ENCODE measurements at places on chromosomes 5 and 9.

- DNase-seq, result no peak
Measured at GRCh38 chr9:98607152-98607551, 101.6 kb downstream of the GABBR2 start.

- DNase-seq, result no peak
Measured at GRCh38 chr9:129755151-129755550, 2.3 kb upstream of the PTGES start.

DNA sequence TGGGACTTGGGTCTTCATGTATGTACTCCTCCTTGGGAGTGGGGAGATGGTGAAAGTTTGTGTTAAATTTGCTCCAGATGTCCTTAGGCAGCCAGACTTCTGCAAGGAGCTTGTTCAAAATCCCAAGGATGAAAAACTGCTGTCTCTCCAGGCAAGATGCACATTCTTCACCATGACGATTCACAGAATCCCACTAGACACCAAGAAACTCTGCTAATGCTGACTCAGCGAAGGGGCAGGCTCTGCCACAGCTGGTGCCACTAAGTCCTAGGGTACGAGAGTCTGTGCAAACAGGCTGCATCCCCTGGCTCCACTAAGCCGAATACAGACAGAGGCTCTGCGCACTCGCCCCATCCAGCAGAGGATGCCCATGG lies 71.1 kb downstream of the OLFM1 start:
- DNase-seq, result no peak

- no peak for DNase-seq
Measured at GRCh38 chr5:125006011-125006685, 259.7 kb upstream of the ZNF608 start.

GRCh38 chr5:140360681-140361479 lies 886 bp downstream of the SLC4A9 start:
- no peak for DNase-seq

GRCh38 chr5:113062869-113063508 lies 86.4 kb downstream of the DCP2 start:
- no peak for DNase-seq

DNA sequence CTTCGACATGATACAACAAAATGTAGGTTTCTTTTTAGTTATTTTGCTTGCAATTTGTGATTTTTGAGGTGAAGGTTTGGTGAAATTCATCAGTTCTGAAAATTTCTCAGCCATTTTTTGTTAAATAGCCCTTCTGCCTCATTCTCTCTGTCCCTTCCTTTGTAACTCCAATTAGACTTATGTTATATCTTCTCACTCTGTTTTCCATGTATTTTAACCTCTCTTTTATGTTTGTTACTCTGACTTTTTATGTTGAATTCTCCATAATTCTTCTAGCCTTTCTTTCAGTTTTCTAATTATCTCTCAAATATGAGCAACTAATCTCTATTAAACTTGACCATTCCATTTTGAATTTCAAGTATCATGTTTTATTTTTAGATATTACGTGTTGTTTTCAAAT lies 172.2 kb upstream of the VCAN start:
- no peak for DNase-seq

DNA sequence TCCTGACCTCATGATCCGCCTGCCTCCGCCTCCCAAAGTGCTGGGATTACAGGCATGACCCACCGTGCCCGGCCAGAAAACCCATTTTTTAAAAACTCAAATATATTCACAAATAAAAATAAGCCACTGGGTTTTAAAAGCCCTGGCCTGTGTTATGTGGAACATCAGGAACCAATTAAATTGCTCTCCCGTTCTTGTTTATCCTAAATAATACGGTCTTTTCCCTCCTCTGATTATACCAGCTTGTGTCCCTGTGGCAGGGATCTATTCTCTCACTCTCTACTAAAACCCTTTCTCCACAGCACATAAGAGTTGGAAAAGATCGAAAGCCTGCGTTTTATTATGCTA lies 30.1 kb upstream of the LPAR1 start:
- DNase-seq, result no peak

- DNase-seq, result no peak
Measured at GRCh38 chr9:34170237-34170991, 8.4 kb upstream of the UBAP1 start.

GRCh38 chr5:156825688-156826087 lies 24.4 kb upstream of the PPP1R2B start:
- DNase-seq, result no peak

DNA sequence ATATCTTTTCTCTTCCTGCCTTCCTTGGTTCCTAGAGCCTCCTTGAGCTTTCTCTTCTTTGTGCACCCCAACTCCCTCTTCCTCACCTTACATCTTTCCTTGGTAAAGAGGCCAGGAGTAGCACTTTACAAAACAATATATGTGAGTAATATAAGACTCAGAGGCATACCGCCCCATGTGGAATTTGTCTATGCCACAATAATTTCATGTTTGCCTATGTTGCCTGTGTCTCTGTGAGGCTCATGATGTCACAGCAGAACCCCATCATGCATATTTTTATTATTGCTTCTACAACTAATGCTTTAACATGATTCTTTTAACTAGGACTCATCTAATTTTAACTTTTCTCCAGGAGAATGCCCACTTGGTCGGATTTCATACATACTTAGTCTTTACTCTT lies 15.0 kb upstream of the LVRN start:
- no peak for DNase-seq

- no peak for DNase-seq
Measured at GRCh38 chr9:117103438-117104110, 311.3 kb downstream of the ASTN2 start.

DNA sequence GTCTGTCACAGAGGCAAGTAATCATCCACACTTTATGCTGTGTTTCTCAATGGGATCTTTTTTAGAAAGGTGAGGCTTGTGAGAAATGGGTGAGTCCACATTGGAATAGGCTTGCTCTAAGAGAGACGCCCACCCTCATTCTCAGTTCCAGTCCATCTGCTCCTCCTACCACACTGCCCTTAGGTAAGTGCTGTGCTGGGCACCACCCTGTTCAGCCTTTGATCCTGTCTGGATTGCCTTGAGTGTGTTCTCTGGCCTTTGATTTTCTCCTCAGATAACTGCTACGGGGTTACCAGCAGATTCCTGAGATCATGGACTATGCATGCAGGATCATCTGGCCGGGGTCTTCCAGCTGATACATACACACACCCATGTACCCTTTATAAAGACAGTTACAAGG lies 328.6 kb downstream of the KDM4C start:
- DNase-seq, result no peak

GRCh38 chr5:606061-606460 lies 6.1 kb upstream of the CEP72 start:
- no peak for DNase-seq

DNA sequence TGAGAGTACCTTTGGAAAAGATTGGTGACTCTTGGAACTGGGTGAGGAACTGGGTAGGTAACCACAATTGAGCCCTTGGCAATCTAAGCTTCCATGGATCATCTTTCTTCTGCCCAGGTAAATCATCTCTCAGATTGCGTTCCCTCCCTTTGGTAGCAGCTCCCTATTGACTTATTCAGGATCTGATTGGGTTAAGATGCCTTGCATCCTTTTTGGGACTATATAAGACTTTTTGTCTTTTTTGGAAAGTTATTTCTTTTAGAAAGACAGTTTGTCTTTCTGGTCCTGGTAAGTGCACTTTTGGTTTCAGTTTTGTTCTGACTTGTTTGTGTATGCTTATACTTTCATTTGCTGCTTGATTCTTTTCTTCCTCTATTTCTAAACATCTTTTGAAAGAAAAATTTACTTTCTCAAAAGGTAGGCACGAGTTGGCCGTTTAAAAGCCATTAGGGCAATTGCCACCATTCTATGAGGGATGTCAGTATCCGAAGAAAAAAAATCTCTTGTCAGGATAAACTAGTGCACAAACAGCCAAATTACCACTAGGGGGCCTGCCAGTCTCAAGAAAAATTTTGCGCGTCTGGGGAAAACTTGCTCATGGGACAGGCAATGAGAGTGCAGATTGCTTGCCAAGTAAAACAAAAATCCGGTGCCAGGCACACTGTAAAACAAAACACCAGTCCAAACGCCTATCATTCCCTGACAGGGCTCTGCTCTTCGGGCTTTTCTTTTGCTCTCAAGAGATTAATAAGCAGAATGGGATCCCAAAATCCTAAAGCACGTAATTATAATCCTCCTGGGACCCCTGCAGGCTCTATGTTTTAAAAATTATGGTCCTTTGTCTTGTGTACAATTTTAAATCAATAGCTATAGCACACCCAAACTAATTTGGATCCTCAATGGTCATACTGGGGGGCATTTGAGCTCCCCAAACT lies 12.8 kb downstream of the OR1J1 start:
- DNase-seq, result peak; percentile 84

GRCh38 chr5:128877476-128877875 lies 87.8 kb upstream of the SLC27A6 start:
- no peak for DNase-seq

DNA sequence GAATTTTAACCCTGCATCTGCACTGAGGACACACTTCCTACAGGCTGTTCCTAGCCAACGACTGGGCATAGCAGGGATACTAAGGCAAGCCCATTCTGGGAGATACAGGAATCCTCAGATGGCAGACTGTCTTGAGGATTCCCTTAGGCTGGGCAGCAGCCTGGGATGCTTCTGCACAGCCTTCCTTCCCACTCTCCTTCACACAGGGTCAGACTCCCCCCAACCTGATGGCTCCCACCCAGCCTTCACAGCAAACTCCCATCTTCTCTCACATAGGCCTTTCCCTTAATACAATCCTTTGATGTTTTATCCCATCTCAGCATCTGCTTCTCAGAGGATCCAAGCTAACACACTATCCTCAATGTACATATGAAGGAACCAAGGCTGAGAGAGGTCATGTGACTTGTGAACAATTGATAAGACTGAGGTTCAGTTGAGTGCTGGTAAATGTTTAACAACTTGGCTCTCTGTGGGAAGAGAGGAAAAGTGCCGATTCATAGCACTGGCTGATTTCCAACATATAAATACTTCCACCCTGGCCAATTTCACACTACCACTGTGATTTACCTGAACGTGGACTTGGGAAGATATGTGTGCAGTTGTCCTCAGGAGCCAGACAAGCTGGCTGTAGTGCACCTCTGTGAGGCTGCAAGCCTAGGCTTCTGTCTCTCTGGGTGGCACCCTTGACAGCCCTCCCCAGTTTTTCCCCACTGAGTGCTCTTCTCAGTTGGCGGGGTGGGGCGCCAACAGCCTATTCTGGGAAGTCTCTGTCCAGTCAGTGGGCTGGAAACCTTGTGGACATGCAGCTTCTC lies 120.2 kb upstream of the TRIM32 start:
- DNase-seq, result peak; percentile 57

DNA sequence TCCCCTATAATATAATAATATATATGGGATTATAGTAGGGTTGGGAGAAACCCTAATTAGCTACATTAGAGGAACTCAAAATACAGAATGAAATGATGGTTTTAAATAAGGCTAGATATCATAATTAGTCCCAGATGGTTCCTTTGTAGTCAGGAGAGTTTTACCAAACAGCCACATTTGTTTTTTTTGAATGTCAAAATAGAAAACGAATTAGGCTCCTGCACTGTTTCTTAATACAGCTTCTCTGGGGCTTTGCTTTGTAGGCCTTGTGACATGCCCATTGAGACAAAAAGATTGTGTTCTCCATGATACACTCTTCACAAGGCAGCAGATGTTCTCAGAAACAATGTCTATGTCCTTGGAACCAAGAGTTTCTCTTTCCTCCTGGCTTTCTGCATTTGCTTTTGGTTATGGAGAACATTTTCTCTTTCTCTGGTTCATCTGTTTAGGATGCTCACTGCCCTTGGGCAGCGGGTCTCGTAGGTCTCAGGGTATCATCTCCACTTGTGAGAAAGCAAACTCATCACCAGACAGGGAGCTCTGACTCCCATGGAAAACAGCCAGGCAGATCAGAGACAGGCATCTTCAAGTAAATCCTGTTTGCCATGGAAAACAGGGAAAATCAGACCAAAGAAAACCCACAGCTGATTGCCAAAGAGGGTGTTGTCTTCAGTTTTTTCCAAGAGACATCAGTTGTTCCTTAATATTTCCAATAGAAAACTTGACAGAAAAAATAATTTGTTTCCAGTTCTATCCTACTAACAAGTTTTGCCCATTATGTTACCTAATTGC lies 54.1 kb upstream of the RPS23 start:
- no peak for DNase-seq

- DNase-seq, result no peak
Measured at GRCh38 chr5:103035701-103036100, 84.2 kb downstream of the GIN1 start.

DNA sequence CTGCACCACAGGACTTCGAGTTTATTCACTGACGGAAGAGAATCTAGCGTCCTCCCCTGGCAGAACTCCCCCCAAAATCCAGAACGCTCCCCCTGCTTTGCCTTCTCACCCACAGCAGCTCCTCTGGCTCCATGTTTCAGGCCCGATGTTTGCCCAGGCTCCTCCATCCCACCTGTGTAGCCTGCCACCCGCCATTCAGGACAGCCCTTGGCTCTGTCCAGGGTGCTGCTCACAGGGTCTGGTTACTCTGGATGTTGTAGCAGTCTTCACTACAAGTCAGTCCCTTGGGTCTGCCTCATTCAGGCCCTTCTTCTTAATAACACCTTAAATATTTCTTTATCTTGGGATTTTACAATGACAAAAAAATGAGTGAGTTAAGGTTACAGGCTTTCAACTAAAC lies 41.3 kb upstream of the SV2C start:
- DNase-seq, result peak; percentile 6

GRCh38 chr5:91443761-91444467 lies 60.8 kb upstream of the ARRDC3 start:
- DNase-seq, result peak; percentile 84

GRCh38 chr5:113382731-113383130 lies 52.1 kb downstream of the TSSK1B start:
- DNase-seq, result peak; percentile 51

GRCh38 chr5:24433555-24433954 lies 211.2 kb downstream of the CDH10 start:
- no peak for DNase-seq

DNA sequence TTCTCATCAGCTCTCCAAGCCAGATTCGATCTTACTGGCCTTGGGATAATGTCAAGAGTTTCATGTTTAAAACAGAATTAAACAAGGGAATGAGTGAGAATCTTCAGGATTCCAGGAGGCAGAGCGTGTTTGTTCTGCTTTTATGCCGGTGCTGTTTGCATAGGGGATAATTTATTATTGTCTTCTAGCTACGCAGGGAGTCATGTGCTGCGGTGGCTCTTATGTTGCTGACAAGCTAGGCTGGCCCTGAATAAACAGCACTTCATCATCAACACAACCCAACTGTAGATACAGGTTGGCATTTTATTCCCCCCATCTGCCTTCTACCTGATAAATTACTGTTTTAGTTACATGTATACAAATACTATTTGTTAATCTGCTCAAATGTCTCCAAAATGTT lies 47.1 kb upstream of the PCA3 start:
- no peak for DNase-seq

- DNase-seq, result no peak
Measured at GRCh38 chr9:9100070-9100469, 1300.5 kb upstream of the DMAC1 start.

- no peak for DNase-seq
Measured at GRCh38 chr9:29773676-29774075, 2200.4 kb upstream of the C9orf72 start.
